NCI-H1105 treated with DMSO at 0.1 percent for 48 hours (cell line): ENCODE measurements at places on chromosomes 11 and 22.

GRCh38 chr11:47488674-47489394 is 39.9 kb upstream of the RAPSN start:
- no peak for DNase-seq

GRCh38 chr11:57288771-57289579 is 35.8 kb downstream of the TNKS1BP1 start:
- DNase-seq = peak; percentile 64

DNA sequence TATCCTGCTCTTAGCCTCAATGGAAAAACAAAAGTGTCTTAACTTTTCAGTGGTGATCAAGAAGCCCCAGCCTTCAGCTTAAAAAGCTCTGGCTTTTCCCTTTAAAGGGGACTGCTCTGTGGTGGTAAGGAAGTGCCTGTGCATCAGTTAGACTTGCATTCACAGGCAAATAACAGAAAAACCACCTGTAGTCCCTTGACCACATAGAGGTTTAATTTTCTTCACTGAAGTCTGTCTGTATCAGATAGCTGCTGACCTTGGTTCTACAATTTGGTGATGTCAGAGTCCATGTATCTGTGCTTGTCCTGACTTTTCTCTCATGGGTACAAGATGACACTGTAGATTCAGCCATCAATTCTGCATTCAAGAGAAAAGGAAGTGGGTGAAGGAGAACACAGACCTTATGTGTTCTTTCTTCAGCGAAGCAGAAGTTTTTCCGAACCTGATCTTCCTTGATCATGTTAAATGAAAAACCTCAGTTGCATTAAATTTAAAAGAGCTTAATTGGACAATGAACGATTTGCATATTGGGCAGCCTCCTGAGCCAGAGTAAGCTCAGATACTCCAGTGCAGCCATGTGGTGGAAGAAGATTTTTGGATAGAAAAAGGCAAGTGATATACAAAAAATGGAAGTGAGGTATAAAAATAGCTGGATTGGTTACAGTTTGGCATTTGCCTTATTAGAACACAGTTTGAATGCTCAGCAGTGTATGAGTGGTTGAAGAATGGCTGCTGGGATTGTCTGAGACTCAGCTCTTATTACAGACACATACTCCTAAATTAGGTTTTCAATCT is 43.2 kb upstream of the RDX start:
- no peak for DNase-seq

DNA sequence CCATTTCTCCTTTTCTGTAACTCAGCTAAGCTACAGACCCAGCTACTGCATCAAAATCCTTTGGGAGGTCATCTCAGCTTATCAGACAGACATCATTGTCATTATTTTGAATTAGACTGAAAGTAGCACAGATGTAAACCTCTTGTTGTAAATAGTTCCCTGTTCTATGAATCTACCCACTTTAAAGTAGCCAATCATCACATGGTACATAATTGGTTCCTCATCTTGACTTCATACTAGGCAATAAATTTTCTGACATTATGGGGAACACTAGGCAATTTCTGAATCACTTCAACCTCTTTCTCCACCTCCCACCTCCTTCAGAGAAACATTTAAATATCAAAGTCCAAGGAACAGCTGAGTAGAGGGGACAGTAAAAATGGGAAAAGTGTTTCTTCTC is 47.9 kb downstream of the MPPED2 start:
- no peak for DNase-seq

GRCh38 chr11:13954591-13954990 is 7.9 kb upstream of the SPON1 start:
- DNase-seq = peak; percentile 72

GRCh38 chr11:6755303-6755952 is 16.3 kb downstream of the OR2AG2 start:
- DNase-seq = peak; percentile 22

- no peak for DNase-seq
Observed at GRCh38 chr11:45982656-45983470, 60.4 kb downstream of the LARGE2 start.

- DNase-seq = no peak
Observed at GRCh38 chr11:122197066-122197987, 81.3 kb upstream of the BLID start.

DNA sequence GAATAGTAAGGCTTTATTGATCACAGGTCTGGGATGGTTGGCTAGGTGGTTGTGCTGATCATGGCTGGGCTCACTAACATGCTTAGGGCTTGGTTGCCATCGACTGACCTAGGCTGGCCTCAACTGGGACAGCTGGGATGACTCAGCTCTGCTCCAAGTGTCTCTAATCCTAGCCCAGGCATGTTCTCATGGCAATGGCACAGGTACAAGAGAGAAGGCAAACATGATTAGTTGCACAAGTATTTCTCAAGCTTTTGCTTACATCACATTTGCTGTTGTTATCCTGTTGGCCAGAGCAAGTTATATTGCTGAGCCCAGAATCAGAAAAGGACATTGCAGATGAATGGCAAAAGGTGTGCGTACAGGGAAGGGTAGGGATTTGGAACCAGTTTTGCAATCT is 68.5 kb upstream of the SLC35C1 start:
- no peak for DNase-seq

GRCh38 chr11:62538470-62539237 is 8.0 kb downstream of the AHNAK start:
- no peak for DNase-seq

DNA sequence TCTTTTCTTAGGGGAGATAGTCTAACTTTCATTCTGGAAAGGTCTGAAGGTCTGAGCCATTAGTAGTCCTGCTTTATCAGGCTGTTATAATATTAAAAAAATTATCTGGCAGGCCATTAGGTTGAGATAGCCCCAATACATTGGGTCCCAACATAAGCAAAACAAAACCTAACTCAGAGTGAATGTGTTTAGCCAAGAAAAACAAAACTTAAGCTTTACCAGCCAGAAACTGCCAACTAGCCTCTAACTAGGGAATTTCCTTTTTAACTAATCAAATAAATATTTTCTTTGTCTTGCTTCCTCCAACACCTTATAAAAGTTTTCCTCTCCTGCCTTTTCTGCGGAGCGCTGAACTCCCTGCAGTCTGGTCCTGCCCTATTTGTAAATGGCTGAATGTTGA is 1137.7 kb upstream of the CNTN5 start:
- no peak for DNase-seq

- DNase-seq = no peak
Observed at GRCh38 chr11:17672469-17672868, 46.9 kb upstream of the MYOD1 start.

DNA sequence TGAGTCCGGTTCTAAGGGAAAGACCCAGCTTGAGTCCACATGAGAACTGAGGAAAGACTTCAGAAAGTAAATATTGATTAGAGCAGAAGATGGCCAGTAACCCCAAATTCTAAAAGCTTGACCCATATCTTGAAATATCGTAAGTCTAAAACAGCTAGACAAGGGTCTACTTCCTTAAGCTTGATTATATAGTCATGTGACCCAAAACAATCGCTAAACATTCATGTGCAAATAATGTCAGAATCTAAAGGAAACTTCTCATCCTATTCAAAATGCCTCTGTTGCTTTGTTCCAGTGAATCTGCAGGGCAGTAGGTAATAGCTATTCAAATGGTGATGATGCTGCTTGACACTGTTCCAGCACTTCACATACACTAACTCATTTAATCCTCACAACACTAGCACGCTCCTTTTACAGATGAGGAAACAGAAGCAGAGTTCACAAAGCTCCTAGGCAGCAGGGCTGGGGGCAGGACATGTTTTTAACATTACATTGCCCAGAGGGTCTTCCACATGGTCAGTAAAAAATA is 52.6 kb downstream of the TCF20 start:
- DNase-seq = no peak

DNA sequence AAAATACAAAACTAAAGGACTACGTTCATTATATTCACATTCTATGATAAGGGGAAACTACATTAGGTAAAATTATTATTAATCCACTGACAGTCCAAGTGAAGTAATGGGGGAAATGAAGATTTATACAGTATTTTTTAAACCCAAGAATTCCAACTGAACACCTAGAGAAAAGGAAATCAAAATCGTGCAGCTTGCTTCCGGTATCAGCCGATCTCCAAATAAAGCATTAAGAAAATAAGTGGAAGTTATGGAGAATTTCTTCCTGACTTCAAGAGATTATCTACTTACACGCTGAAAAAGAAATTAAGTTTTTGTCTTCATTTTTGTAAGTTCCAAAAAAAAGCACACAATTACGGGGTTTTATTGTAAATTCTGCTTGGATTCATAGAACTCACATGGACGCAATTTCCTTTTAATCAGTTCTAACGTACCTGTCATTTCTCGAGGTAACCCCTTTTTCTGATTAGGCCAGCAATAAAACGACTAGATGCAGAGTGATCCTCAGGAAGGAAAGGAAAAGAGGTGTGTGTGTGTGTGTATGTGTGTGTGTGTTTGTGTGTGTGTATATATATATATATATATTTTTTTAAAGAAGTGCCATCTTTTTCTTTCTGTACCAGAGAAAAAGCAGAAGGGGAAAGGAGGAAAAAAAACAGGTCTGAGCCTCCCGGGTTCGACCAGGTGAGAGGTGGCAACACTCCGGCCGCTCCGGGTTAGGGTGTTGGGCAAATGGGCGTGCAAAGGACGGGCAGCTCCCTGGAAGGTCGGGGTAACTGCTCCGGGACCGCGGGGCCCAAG is 1.1 kb downstream of the ZBTB44 start:
- DNase-seq = peak; percentile 16

GRCh38 chr22:32331918-32332725 is 25.5 kb upstream of the RFPL3 start:
- no peak for DNase-seq

GRCh38 chr22:41598081-41598480 is 8.4 kb upstream of the PMM1 start:
- no peak for DNase-seq

- DNase-seq = no peak
Observed at GRCh38 chr11:122681070-122681469, 25.5 kb downstream of the UBASH3B start.

DNA sequence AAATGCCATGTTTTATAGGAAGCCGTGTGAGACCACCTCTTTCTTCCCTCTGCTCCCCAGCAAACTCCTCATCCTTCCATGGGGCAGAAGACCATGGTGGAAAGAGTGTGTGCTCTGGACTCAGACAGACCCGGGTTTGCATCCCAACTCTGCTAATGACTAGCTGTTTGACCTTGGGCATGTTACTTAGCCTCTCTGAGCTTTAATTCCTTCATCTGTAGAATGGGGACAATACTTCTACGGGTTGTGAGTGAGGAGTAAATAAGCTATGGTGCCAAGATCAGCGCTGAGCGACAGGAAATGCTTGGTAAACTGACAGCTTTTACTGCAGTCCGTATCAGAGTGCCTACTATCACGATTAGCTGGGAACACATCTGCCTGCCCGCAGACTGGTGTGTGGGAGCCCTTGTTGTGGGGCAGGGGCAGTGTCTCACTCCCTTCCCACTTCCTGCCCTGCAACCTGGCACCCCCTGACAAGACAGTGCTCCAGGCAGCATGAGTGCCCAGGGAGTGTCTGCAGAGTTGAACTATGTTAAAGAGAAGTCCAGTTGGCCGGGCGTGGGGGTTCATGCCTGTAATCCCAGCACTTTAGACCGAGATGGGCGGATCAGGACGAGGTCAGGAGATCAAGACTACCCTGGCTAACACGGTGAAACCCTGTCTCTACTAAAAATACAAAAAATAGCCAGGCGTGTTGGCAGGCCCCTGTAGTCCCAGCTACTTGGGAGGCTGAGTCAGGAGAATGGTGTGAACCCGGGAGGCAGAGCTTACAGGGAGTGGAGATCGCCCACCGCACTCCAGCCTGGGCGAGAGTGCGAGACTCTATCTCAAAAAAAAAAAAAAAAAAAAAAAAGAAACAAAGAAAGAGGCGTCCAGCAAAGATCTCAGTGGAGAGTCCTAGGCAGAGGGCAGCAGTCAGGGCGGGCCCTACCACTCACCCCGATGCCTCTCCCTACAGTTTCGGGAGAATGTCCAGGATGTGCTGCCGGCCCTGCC is 2.2 kb downstream of the SEC14L2 start:
- DNase-seq = no peak

- peak; percentile 74 for DNase-seq
Observed at GRCh38 chr11:20022363-20023081, 137.8 kb downstream of the DBX1 start.

DNA sequence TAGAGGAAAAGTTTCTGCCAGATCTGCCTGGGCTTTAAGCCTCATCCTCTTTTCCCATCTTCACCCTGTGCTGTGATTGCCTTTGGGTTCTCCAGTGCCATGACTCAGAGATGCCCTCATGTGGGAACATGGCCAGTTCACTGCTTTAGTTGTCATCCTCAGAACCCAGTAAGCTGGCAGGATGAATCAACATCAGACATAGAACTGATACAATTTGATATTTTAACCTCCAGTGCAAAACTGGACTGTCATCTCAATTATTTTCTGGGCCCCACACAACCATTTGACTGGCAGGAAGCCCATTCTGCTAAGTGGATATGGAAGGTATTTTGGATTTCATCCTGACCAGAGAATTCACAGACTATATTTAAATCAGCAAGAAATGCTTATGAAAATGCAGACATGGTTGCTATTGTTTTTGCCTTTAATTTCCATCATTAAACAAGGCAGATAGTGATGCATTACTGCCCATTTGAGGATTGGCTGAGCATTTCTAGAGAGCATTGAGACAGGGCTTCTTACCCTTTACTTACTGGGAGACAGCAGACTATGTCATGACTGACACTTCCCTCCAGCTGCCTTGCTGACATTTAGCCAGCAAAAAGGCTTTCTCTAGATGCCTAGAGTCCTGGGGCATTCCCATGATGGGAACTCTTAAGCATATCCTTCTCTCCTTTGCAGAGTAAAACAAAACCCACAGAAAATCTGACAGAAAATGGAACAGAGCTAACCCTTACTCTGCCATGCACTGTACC is 327.1 kb upstream of the MTNR1B start:
- DNase-seq = no peak

DNA sequence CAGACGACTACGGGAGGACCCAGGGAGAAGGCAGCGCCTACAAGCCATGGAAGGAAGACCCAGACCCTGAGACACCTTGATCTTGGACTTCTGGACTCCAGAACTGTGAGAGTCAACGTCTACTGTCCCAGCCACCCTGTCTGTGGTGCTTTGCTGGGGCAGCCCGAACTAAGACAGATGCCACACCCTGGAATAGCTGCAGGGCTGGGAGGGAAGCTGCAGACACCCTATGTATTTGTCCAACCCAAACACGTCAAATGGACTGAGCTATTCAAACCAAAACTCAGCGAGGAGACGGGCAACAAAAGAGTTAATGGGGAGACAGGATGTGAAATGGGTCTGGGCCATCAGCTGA is 169.3 kb downstream of the CTTN start:
- no peak for DNase-seq

GRCh38 chr22:39653787-39654077 is 83.2 kb downstream of the CACNA1I start:
- DNase-seq = no peak
